ENCODE measurements at places on chromosomes 2 and 18.

DNA sequence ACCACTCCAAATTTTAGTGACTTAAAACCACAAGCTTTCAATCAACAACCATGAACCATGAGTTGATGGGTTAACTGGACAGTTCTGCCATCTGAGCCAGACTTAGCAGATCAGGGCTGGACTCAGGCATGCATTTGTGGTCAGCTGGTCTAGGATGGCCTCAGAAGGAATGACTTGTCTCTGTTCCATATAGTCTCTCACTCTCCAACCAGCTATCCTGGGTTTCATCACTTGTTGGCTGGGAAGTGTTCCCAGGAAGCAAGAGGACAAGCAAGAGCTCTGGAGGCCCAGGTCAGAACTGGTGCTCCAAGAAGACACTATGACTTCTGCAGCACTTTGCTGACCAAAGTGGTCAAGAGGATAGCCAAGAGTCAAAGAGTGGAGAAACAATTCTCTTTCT is 17.5 kb upstream of the MAP3K20 start:
- no peak for DNase-seq

- DNase-seq = no peak
These were observed 15.7 kb upstream of the GPR17 start for GRCh38 chr2:127630096-127630863.

DNA sequence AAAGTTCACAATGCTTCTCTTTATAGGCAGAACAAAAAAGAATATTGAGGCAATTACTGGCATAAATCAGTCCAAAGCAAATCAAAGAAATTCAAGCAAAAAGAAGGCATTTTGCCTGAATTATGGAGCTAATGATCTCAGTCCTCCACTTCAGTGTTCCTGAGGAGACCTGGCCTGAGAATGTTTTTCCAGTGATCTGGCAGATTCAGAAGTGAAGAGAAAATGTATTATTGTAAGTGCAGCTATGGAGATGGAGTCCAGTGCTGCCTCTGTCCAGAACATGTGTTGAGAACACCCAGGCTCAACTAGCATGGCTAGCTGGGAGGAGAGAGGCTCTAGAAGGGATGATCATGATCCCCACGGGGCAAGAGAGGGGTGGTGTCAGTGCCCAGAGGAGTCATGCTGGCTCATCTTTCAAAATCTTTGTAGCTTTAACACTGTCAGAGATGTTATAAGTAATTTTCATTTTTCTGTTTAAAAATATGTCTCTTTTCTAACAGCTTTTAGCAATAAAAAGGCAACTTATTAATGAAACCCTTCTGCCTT is 367.0 kb upstream of the RAB12 start:
- DNase-seq = no peak

DNA sequence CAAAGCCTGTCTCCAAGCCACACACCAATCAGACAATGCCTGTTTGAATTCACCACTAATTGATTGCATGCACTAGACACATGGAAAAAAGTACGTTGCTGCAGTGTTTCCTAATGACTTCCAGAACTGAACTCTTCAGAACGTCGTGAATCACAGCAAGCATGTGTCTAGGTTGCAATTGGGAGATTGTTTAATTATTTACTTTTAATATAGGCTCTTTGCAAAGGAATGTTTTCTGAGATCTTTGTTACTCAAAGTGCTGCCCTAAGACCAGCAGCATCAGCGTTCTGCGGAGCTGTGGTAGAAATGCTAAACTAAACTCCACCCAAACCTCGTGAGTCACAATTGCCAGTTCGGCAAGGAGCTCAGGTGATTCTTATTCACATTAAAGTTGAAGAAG is 52.7 kb upstream of the CCDC68 start:
- DNase-seq = no peak

DNA sequence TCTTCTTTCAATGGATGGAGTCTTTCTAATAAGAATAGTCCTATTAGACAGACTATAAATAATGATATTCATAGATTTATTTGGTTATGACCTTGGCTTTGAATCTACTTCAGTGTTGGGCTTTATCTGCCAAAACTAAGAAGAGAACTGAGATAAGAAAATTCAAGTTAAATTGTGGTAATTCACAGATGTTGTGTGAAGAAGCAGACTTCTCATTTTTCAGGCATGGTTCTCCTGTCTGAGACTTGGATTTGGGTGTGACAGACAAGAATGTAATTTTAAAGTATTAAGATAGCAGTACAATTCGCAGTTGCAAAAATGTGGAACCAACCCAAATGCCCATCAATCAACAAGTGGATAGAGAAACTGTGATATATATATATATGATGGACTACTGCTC is 124.7 kb downstream of the QPCT start:
- no peak for DNase-seq

GRCh38 chr18:8765783-8766463 is 60.6 kb downstream of the MTCL1 start:
- no peak for DNase-seq

DNA sequence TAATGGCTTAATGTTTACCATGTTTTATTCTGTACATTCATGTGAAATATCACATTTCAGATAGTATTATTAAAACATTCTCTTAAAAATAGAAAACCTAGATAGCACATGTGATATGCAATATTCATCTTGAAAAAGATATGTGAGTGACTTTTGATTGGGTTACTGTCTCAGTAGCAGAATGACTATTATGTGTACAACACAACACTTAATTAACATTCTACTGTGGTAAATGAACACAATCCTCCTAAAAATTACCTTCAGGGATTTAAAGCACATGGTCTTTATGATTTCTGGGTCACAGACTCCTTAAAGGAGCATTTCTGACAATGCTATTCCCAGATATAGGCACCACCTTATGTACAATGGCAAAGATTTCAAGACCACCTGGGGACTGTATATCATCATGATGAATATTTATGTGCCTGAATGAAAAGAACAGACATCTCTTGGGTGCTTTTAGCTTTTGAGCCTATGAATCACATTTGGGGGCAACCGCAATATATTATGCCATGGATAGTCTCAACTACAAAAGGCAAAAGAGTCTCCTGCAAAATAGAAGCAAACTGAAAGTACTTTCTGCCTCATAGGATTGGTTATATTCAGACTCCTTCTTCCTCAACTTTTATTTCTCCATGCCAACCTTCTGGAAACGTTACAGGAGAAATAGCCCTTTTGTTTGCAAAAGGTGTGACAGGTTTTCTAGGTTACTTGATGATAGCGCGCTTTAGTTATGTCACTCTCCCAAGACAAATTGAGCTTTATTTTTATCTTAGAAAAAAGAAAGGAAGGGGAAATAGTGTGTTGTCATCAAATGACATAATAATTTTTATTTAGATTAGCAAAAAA is 259.0 kb downstream of the CALCRL start:
- DNase-seq = no peak

DNA sequence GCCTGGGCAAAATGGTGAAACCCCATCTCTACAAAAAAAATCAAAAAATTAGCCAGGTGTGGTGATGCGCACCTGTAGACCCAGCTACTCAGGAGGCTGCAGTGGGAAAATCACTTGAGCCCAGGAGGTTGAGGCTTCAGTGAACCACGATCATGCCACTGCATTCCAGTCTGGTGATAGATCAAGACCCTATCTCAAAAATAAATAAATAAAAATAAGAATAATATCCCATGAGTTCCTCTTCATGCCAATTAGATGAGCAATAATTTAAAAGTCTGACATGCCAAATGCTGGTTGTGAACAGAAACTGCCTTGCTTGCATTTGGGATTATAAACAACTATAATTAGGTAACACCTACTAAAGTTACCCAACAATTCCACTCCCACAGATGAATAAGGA is 22.1 kb upstream of the ANKRD44 start:
- DNase-seq = no peak

GRCh38 chr2:174595116-174595809 is 2.3 kb downstream of the WIPF1 start:
- peak; percentile 60 for DNase-seq

DNA sequence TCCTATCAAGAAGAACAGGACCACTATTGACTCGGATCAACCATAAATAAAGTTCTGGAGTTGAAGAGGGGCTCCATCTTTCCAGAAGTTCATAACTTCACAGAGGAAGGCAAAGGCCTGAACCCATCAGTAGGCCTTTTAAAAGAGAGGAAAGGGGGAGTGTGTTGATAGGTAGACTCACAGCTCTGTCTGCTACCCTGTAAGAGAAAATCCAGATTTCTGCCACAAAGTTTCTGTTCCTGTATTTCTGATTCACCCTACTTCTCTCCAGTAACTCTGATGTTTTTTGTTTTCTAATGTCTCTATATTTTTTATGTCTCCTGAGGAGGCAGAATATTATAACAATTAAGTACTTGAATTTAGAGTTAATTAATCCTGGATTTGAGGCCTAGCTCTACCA is 564.0 kb downstream of the TNS1 start:
- DNase-seq = no peak

DNA sequence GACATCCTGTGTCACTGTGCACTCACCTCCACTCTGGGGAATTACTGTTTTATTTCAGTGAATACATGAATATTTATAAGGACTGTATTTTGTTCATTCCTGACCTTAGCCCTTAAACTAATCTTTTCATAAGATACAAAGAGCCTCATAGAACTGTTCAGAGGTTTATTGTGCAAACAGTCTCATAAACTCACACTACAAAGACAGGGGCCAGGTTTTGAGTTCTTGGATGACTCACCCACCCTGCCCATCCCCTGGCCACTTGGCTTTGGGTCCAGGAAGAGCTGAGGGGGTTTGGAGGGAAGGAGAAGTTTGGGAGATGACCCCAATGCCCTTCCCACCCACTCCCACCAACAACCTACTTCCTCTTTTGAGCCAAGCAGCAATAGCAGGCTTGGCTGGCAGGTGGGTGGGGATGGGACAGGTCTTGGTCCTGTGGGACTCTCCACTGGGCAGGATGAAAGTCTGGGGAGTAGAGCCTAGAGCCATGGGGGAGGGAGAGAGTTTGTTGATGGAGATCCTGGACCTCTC is 43.1 kb upstream of the IL1R2 start:
- no peak for DNase-seq

- no peak for DNase-seq
These were observed 290.5 kb upstream of the KYNU start for GRCh38 chr2:142586693-142587580.

DNA sequence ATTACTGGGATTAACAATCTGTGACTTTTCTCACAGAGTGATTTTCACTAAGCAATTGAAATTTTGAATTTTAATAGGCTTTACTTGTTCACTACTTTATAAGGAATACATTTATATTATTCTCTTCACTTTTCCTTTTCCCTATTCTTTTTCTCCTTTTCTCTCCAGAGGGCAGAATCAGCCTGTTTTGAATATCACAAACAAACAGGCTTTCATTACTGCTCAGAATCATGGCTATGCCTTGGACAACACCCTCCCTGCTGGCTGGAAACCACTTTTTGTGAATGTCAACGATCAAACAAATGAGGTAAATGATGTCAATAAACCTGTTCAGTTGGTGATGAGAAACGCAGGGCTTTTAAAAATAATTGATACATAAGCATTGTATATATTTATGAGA is 35.3 kb downstream of the CPS1 start:
- DNase-seq = no peak

DNA sequence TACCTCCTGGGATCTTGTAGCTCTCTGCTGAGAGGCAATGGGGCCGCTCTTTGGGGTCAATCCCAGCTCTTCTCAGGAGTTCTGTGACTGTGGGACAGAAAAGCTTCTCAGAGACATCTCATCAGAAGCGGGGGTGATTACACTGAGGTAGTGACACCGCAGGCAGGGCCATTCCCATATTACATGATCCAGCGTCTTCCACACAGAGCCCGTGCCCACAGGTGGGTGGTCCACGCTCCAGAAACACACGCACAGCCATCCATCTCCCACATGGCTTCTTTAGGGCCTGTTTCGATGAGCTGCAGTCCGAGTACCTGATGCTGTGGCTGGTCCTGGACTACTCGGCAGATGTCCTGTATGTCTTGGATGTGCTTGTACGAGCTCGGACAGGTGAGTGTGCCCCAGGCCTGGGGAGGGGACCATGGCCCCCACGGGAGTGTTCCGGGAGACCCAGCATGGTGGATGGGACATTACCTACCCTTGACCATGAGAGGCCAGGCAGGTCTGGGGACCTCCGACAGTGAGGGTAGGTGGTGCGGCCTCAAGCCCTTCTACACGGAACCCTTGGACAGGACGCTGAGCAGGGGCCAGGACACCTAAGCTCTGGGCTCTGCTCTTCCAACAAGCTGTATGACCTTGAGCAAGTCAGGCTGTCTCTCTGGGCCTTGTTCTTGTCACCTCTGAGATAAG is 45.5 kb downstream of the CNGA3 start:
- DNase-seq = no peak

- DNase-seq = no peak
These were observed 97.5 kb upstream of the CD302 start for GRCh38 chr2:159895258-159896065.

GRCh38 chr18:75779450-75779849 is 351.9 kb upstream of the SMIM21 start:
- DNase-seq = no peak

DNA sequence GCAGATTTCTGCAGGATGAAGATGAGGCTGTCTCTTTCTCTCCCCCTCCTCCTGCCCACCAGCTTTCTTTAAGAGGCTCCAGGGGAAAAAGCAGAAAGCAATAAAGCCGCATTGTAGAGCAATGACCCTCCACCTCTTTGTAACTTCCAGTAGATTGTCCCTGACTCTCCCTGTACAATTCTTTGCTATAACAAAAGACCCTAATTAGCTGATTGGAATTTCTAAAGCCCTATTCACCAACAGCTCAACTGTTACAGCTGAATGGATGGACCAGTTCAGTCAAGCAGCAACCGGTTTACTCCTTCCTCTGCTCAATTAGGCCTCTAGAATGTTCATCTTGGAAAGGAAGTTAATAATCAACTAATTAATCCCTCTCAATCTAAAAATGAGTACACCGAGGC is 301.0 kb downstream of the STK39 start:
- DNase-seq = no peak

DNA sequence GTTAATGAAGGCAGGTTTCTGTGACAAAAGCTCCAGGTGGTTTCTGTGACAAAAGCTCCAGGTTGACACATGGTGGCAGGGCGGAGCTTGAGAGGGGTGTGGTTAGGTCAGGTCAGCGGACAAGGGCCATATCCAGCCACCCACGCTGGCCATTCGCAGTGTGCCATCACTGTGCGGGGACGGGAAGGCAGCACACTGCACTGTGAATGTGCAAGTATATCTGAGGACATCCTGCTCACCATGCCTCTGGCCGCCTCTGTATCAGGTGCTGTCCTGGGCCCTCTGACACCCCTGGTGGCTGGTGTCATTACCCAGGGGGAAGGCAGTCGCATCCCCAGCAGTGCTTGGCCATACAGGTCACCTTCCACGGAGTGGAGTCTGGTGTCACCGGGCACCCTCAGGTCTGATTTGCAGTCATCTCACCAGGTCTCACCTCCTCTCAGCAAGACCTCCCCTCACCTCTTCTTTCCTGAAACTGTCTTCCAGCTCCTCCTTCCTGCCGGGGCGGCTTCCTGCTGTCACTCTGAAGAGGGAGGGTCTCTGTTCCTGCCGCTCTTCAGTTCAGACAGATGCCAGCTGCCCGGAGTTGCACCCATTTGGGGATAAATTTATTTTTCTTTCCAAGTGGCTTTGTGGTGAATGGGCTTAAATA is 34.9 kb downstream of the CTIF start:
- no peak for DNase-seq

DNA sequence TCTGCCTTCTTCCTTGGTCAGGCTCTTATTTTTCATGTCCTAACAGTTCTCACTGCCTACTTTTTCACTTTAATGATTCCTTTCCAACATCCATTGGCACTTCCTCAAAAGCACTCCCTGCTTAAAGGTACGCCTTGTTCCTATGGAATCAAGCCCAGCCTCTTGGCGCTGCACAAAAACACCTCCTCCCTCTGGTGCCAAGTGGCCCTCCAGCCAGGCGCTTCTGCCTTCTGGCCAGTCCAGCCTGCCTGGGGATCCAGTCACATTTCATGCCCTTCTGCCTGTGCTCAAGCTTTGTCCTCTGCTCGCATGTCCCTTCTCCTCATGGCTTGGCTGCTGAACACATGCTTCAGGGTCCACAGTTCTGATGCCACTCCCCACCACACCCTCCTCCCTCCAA is 6.3 kb downstream of the TPRKB start:
- DNase-seq = no peak
